ENCODE measurements at places on chromosomes 12 and 14. TPM values are rescaled to one million over a fixed set of nuclear protein-coding genes. Genes with fewer than 3 reads are reported as not detected.

FSCB gene
- total RNA-seq, result 0.11 TPM

BDKRB1 gene
- total RNA-seq, result 0.38 TPM

TCL1A gene
- total RNA-seq, result not detected

STXBP6 gene
- 13.9 TPM for total RNA-seq

GDF11 gene
- total RNA-seq, result 22.3 TPM

NUDT4 gene
- total RNA-seq, result 129 TPM

C12orf60 gene
- 10.1 TPM for total RNA-seq

ABCC9 gene
- total RNA-seq, result 44.8 TPM

PLEK2 gene
- total RNA-seq, result 3.0 TPM
